ENCODE measurements at places on chromosomes 16 and 17. TPM values are rescaled to one million over a fixed set of nuclear protein-coding genes. Genes with fewer than 3 reads are reported as not detected.

CCDC40 gene
- 0.32 TPM for total RNA-seq

DNA sequence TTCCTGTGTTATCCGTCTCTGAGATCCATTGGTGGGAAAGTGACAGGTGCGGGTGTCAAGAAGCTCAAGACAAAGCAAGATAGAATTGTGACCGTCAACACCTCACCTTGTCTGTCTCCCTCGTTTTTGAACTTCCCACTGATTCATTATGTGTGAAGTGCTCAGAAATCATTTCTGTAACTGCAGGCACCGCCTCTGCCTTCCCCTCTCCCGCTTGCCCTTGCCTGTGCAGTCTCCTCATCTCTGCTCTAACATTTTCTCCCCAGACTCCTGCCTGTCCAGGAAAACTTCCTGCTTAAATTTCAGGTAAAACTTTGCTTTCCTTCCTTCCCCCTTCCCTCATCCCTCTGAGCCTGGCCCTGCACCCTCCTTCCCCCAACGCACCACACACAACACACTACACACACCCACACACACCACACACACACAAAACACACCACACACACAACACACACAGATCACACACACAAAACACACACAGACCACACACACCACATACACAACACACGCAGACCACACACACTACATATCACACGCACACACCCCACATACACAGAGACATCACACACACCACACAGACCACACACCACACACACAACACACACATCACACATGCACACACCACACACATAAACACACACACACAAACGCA lies 25.7 kb downstream of the CALB2 start:
- no peak for DNase-seq

GRCh38 chr16:66948837-66949225 lies 12.2 kb upstream of the CES3 start:
- no peak for DNase-seq

- DNase-seq: peak; percentile 89
Observed at GRCh38 chr17:35141681-35142466, at the start of gene NLE1. NLE1 (minus strand) TSS chr17:35142303; CDS start chr17:35142275, 28 bp downstream.

DNA sequence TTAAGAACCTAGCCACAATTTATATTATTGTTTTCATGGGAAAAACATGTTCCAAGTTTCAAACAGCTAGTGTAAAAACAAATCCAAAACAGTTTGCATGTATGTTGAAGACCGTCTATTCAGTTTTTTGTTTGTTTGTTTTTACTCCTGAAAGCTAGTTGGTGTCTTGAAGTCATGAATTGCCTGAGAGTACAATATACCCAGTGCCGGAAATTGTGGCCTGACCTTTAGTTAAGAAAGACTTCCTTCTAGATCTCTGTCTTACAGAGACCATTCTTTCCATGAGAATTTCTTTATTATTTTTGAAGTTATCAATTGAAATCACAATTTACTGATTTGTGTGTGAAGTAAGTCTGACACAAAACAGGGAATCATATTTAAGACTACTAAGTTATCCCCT lies 474.8 kb downstream of the KCNJ2 start:
- DNase-seq: no peak

DPEP2 gene
- 3.1 TPM for total RNA-seq

DNA sequence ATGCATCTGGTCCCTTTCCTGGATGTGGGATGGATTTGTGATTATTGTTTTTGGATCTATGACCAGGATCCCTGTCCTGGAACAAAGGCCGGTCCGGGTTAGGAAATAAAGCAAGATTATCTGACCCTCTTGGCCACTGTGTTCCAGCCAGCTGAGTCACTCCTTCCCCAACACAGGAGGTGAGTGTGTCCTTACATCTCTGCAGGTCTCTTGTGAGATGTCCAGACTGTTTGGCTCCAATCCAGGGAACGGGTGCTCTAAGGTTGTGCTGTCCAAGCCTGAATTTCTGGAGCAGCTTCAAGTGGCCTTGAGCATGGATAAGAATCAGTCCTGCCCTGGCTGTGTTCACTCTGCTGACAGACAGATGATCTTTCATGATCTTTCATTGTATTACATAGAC lies 136.5 kb upstream of the CCL2 start:
- DNase-seq: no peak

- DNase-seq: peak; percentile 14
Observed at GRCh38 chr16:88298833-88299745, 83.7 kb upstream of the ZNF469 start.

CCDC102A gene
- total RNA-seq: 7.7 TPM

LGALS9B gene
- total RNA-seq: not detected

DNA sequence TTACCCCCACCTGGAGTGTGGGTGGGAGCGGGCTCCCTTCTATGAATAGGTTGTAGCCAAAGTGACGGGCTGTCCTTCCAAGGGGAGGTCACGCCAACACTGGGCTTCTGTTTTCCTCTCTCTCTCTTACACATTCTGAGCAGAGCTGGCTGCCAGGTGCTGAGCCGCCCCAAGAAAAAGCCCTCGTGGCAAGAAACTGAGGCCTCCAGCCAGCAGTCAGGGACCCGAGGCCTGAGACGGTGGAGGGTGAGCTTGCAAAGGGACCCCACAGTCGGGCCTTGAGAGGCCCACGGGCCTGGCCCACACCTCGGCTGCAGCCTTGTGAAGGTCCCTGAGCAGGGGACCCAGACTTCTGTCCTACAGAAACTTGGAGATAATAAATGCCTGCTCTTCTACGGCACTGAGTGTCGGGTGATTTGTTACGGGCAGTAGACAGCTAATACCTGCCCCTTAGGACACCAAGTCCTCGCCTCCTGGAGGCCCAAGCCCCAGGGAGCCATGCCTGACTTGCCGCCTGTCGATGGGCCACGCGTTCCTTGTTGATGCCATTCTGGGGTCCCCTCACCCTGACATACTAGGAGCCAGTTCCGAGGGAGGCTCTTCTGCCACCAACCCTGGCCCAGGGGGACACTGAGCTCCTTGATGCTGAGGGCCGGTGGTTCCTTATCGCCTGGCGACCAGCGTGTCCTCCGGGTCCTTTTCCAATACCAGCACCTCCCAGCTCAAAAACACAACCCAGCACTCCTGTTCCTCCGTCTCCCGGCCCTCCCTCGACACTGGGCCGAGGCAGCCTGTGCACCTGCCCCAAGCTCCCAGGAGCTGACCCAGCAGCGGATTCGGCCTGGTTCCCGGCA lies 26.1 kb downstream of the SLC25A10 start:
- DNase-seq: no peak

GRCh38 chr17:43636426-43636825 lies 25.3 kb downstream of the MEOX1 start:
- no peak for DNase-seq

CES5A gene
- not detected for total RNA-seq

LPCAT2 gene
- total RNA-seq: 0.32 TPM

DNA sequence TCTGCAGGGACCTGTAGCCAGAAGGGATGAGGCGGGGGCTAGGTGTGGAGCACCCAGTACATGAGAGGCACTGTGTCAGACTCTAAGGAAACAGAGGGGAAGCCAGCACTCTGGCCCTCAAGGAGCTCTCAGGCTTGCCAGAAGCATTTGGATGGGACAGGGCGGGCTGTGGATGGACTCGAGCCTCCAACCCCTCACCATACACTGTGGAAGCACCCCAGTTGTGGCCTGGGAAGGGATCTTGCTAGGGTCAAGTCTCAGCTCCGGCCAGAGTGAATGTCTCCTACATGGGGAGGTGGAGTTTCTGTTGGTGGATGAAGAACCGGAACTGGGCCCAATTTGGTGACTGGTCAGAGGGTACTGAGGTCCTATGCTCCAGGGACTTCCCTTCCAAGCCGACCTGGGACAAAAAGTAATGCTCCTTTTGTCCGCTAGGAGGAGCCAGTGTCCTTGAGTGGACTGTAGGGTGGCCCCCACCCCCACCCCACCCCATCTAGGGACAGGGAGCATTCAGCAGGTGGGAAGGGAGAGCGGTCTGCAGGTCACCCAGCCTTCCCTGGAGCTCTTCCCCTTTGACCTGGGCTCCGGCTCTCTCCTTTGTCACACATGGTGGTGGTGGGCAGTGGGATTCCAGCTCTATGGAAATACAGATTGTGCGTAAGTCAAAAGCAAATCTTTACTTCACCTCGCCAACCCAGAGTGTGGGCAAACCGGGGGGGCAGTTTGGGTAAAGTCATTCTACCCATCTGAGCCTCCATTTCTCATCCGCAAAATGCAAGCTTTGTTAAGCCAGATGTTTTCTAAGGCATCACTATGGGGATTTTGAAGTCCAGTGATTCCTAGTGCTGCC lies 20.4 kb upstream of the PHB1 start:
- DNase-seq: peak; percentile 58

PSME3IP1 gene
- total RNA-seq: 106 TPM
